ENCODE measurements at places on chromosomes 3 and 15. TPM values are rescaled to one million over a fixed set of nuclear protein-coding genes. Genes with fewer than 3 reads are reported as not detected.

SKOR1 gene
- polyA plus RNA-seq: 0.06 TPM

ZDHHC23 gene
- 1.1 TPM for polyA plus RNA-seq

GALNT15 gene
- 29.6 TPM for polyA plus RNA-seq

DNA sequence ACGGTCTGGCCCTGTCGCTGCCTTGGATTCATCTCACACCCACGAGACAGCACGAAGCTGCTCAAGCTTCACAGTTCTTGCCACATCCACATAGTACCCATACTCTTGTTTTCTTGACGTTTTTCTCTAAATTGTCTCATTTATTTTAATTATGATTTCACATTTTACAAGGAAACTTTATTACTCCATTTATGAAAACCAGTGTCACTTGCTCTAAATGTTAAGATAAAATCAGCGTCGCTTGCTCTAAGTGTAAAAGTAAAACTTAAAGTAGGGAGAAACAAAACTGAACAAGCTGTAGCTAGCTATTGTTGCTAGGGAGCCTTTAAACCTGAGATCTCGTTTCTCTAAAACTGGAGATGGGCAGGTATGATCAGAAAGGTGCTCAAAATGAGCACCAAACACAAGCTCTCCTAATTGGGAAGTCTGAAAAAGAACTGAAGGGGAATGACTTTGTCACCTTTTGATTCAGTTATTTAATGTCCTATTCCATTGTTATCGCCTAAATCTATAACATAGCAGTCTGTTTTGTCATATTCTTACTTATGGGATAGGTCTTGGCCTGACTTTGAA lies 680 bp downstream of the IFT122 start:
- no peak for DNase-seq

- DNase-seq: no peak
These were observed 2.0 kb upstream of the OR5H6 start for GRCh38 chr3:98262046-98262445.

DNA sequence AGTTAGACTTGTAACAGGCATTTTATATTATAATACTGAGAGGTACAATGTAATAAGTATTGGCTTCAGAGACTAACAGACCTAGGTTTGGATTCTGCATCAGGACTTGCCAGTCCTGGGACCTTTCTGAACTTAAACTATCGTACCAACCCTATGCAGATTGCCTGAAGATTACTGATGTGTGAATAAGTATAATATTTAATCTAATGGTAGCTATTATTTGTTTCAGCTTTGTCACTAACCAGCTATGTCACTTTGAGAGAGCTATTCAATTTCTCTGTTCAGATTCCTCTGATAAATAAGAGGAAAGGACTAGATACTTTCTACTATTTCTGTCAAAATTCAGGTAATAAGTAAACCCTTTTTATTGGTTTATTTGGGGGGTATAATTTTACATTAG lies 184.4 kb upstream of the NECTIN3 start:
- DNase-seq: no peak

- no peak for DNase-seq
These were observed 18.7 kb downstream of the SIAH2 start for GRCh38 chr3:150744041-150744918.

GRCh38 chr15:63015618-63016017 lies 26.9 kb upstream of the TPM1 start:
- peak; percentile 43 for DNase-seq

GRCh38 chr3:149421764-149422163 lies 44.3 kb upstream of the TM4SF1 start:
- no peak for DNase-seq

DNA sequence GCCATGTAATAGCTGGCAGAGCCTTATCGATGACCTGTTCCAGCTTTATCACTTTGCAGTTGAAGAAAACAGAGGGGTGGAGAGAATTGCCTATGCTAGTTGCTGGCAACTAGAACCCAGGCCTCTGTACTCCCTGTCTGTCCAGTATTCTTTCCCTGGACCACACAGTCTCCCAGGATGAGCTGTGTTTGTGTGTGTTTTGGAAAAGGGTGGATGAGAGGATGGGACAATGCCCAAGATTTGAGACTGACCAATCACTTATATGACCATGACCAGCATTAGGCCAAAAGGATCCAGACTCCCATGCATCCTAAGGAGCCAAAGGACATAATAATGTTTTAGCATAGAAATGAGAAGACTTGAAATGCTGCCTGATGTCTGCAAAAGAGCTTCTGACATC lies 102.6 kb downstream of the CD200R1L start:
- no peak for DNase-seq
